Metanephros (tissue), 2 donors: ENCODE measurements at places on chromosomes 4 and X. TPM values are rescaled to one million over a fixed set of nuclear protein-coding genes. Genes with fewer than 3 reads are reported as not detected.

ARSJ gene
- 10.0 TPM for total RNA-seq

UNC5C gene
- 30.9 TPM for total RNA-seq

APLN gene
- total RNA-seq: 2.8 TPM

GPR50 gene
- total RNA-seq: not detected

MYL5 gene
- total RNA-seq: 91.3 TPM

TBC1D9 gene
- 67.0 TPM for total RNA-seq

NDNF gene
- total RNA-seq: 35.4 TPM

PLAC1 gene
- total RNA-seq: 0.47 TPM

SHROOM2 gene
- 20.1 TPM for total RNA-seq

DACH2 gene
- 52.3 TPM for total RNA-seq

FGD1 gene
- 15.0 TPM for total RNA-seq

ZCCHC12 gene
- 1.2 TPM for total RNA-seq

ADGRA3 gene
- total RNA-seq: 62.5 TPM
